Stimulated activated CD4-positive, alpha-beta T cell treated with anti-CD3 and anti-CD28 coated beads, Interleukin-2, amount 100 ng/mL, for 48 hours (primary cell): ENCODE measurements at places on chromosomes 1 and 21.
A peak's percentile ranks its signal among the peaks of the same experiment; 100 is the strongest.

DNA sequence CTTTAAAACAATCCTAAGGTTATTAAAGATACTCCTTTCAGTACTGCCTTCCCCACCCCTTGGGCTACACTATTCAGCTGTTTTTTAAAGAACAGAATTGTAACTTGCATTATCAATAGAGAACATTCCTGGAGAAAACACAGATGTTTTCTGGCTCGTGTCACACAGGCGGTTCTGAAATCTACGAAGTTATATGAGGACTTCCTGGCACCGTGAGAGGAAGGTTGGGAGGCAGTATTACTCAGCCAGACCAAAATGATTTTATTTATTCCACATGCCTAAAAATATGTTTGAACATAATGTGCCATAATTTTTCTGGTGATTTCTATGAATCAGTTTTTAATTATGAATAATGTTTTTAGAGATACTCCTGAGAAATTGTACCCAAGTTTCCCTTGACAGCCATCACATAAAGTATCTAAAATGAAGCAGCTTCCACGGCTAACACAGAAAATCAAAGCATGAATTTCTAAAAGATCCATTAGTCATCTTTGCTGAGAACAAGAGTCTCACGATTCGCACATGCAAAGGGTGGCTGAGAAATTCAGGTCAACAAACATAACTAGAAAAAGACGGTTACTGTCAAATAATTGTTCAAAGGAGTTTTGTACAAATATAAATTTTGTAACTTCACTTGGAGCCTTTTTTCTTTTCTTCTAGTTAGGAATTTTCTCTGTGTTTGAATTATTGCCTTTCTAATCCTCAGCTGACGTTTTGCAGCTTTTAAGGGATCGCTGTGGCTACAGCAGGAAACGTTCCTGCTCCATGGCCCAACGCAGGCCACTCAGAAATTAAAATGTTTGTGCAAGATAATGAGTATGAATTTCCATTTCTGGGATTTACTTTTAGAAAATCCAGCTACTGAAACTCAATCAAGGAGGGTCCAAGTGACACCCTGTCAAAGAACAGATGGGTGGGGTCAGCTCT is 8.0 kb upstream of the SIM2 start:
- no peak for DNase-seq

DNA sequence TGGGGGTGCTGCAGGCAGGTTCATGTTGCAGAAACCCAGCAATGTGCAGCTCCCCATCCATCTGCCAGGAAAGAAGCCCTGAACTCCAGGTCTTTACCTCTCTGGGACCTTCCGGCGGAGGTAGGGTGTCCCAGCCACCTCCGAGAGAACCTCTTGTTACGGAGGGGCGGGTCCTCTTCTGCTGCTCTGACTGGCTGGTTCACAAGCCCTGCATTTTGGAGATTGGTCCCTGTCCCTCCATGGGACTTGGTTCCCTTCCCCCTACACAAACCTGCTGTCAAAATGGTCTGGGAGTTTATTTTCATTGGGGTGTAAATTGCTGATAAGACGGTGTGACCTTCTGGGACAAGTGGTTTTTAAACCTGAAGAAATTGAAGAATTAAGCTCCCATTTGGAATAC is 8.0 kb upstream of the CELSR2 start:
- DNase-seq = no peak

DNA sequence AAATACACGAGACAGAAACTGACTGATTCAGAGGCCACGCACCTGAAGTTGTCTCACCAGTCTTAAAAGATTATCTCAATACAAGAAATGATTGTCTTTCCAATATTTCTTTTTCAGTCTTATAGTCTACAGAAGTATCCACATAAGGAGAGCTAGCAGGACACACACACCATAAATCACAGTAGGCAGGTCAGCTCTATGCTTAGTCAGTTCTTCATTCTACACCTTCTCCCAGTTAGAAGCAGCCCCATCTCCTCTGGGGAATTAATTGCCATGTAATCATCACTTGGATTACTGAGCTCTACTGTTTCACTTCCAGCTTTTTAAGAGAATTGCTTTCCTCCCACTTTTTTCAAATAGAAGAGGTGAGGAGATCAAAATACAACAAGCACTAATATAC is 59.6 kb downstream of the SMYD3 start:
- DNase-seq = no peak

- DNase-seq = peak; percentile 69
Measured at GRCh38 chr1:26744075-26744959, 43.4 kb upstream of the PIGV start.

- no peak for DNase-seq
Measured at GRCh38 chr1:8017495-8018197, 8.5 kb downstream of the ERRFI1 start.

DNA sequence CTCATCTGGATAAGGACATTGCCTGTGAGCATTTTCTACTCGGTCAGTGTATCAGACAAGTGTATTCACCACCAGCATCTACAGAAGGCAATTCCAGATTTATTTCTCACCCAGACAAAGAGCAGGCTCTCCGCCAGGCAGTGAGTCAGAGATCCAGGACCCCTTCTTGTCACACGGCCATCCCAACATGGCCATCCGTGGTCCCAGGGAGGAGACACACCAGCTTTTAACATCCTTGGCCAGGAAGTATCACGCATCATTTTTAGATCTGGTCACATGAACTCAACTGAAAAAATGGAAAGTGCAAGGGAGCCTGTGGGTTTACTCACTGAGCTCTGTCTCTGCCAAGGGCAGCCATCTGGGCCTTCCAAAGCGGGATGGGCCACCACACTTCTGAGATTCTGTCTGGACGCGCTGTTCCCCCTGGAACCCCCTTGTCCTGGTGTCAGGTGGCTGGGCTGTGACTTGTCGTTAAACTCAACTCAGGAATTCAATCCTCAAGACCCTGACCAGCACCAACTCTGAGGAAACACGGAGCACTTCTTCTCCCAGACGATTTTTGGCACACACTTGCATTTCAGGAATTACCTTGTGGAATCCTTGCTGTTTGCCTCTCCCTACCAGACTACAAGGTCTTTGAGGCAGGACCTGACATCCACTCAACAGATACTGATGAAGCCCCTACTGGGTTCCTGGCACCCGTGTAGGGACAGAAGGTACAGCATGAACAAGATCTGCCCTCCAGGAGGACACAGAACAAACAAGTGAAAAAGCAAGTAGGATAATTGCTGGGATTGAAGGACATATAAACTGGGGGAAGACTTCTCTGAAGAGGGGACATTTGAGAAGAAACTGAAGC is 21.6 kb upstream of the CCSAP start:
- DNase-seq = no peak

DNA sequence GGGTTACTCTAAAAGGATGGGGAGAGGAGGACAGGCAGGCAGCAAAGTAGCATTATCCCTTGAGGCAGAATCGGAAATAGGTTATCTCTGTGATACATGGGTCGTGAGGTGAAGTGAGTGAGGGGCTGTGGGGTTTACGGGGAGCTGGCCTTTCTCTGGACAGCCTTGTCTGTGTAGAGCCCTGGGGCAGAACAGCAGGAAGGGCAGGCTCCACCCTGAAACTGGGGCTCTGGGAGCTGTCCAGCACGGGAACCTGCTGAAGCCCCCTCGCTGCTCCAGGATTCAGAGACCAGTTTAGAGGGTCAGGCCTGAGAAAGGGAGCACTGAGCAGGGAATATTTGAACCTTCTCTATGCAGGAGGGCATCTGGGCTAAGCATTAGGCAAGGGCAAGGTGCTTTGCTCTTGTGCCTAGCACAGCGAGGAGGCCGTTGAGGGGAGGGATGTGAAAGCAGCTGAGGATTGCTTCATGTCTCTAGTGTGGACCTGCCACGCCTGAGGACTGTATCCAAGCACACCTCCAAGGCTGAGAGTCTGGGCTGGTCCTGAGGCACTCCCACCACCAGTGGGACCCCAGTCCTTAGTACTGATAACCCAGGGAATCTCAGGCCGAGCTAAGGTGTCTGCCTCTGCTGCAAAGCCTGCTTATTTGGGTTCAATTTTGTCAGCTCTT is 55.8 kb downstream of the NAV1 start:
- DNase-seq = no peak

DNA sequence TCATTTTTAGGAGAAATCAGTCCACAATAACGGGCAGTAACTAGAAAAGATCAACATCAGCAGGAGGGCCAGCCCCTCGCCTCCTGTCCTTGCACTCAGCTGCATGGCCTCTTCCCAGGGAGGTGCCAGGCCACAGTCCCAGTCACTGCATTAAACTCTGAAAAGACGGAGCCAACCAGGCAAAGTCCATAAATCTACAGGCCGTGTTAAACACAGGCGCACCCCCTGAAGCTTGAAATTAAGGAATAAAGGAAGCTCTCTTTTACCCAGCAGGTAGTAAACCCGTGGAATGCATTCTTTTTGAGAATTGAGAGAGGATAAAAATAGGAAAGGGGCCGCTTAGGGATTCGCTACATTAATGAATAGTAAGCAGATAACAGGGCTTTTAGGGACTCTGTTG is 18.4 kb downstream of the H6PD start:
- no peak for DNase-seq

DNA sequence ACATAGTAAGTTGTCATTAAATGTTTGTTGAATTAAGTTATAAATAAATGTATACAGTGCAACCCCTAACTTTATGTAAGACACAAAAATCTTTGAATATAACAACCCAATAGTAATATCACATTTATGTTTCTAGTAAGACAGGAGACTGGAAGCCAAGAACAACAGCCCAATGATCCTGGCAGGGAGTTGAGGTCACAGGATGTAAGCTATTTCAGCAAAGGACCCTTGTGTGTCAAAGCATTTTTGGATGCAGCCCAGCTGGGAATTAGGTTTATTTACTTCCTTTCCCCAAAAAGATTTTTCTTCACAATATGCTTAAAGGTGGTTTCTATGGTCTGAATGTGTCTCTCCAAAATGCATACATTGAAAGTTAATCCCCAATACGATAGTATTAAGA is 34.0 kb upstream of the ABCA4 start:
- no peak for DNase-seq

DNA sequence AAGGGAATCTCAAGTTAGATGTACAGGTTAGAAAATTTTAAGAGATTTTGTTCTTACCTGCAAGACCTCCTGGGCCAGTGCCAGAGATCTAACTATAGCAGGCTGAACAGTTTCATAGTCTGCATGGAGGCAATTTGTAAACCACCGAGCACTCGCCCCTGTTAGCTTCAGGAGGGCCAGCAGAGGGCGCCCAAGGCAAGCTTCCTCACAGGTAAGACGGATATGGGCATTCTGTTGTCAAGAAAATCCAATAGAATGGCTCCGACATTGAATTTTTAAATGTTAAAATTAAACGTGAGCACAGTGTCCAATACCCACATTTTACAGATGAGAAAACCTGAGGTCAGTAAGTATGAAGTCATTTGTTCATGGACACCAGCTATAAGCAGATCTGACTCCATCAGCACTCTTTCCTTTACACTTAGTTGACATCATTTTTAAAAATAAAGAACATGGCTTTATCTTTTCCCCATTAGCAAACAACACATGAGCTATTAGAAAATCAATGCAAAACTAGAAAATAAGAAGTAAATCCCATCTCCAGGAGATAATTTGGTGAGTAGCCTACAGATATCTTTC is 2.2 kb downstream of the REG4 start:
- peak; percentile 60 for DNase-seq

- peak; percentile 54 for DNase-seq
Measured at GRCh38 chr1:203271018-203271743, 34.1 kb upstream of the BTG2 start.

DNA sequence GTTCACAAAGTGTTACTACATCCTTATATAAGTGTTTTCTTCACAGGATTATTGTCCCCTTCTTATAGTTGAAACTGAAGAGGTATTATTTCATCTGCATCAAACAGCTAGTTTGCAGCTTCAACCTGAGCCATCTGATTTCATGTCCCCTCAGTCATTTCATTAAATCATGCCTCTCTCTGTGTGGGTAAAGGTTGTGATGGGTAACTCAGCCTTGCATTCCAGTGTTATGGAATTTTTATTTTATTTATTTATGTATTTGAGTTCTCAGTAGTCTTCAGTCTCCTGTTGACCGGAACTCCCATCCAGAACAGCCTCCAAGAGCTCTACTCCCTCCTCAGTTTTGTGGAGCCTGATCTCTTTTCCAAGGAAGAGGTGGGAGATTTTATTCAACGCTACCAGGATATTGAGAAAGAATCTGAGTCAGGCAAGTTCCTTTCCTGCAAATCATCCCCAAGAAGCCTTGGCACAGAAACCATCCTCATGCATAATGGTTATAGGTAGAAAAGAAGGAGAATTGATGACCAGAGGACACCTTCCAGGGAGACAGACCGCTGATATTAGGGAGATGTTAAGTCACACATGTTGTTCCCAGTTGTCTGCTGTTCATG is 21.8 kb downstream of the CHD1L start:
- no peak for DNase-seq

- no peak for DNase-seq
Measured at GRCh38 chr1:205342986-205343385, 13.7 kb downstream of the KLHDC8A start.

DNA sequence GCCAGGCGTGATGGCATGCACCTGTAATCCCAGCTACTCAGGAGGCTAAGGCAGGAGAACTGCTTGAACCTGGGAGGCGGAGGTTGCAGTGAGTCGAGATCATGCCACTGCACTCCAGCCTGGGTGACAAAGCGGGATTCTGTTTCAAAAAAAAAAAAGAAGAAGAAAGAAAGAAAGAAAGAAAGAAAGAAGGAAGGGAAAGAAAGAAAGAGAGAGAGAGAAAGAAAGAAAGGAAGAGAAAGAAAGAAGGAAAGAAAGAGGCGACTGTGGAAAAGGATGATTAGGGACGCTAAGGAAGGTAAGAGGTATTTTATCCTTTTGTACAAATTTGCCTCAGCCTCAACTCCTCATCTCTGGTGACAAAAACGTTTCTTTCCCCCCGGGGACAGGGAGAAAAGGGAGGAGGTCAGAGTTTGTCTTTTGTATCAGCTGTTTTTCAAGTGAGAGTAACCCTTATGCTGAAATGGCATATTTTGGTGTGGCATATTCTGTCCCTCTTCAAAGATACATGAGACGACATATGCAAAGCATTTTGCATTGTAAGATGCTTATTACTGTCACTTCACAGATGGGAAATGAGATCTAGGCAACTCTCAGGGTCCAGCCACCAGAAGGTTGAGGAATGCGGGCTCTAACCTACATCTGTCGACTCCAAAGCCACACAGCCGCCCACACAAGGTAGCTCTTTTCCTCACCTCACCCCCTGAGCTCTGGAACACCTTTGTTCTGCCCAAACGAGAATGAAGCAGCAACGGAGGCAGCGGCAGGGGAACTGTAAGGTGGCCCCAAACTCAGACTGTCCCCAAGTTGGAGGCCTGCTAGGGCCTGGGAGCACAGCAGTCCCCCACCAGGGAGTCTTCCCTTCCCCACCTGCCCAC is 38.0 kb downstream of the NUAK2 start:
- DNase-seq = no peak

DNA sequence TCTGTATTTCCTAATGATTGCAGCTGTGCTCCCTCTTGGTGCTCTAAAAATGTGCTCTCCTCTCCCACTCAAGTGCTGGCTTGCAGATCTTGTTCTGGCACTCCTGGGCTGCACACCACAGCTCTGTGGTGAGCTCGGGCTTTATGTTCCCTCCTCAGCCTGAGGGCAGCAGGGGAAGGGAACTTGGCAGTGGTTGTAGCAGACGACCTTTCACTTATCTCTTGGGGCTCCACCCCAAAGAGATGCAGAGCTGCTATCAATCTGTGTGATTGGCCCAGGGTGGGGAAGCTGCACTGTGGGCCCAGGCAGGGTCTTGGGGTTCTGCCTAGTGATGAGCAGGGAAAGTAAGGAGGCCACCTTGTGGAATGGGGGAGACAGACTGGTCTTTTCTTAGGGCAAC is 143.5 kb upstream of the GORAB start:
- no peak for DNase-seq
